ENCODE measurements at places on chromosomes 7 and 10.

DNA sequence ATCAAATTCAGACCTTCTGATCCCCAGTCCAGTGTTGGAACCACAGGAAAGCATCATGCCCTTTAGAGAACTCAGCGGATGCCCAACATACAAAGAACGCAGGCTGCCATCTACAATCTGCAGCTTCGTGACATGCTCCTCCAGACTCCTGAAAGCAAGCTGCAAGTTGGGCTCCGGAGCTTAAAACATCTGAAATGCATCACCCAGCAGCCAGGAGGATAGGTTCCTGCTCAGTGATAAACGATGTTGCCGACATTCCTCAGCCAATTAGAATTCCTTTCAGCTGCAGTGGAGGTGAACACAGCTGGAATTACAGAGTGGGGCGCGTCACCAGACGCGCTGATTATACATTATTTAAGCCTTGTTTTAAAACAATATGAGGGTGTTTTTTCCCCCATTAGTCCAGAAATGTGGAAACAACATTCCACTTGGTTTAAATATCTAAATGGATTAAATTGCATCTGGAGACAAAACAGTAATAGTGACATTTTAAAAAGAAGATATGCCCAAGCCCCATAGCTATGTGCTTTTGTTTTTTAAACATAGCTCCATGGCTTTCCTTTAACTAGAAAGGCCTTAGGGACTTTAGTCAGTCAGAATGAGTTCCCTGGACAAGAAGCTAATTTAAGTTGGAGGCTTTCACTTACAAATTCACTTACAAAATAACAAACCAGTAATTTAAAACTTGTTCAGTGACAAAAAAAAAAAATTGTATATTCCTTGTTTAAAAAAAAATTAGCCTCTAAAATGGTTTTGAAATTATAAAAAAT, 6.3 kb downstream of the SMURF1 start:
- H3K4me3 ChIP-seq = no peak overlapping the region
- H3K4me1 ChIP-seq = peaks cover 71% of the 10 kb centered on the region
- no peak for DNase-seq
- H3K27ac ChIP-seq = no peak overlapping the region

- peaks cover 22% of the 10 kb centered on the region for H3K4me1 ChIP-seq
- H3K27ac ChIP-seq = peak within 1 kb of the TSS; percentile 90
- H3K36me3 ChIP-seq = no peaks in the 10 kb centered on the region
Measured at GRCh38 chr7:49773218-49773935, at the start of gene VWC2. VWC2 (plus strand) TSS chr7:49773638; CDS start chr7:49775436, 1,798 bp downstream.

- H3K27ac ChIP-seq = no peak overlapping the region
- H3K4me1 ChIP-seq = peaks cover 13% of the 10 kb centered on the region
- H3K27me3 ChIP-seq = peaks cover 18% of the 10 kb centered on the region
- DNase-seq = no peak
- H3K36me3 ChIP-seq = no peaks in the 10 kb centered on the region
- H3K4me3 ChIP-seq = no peak overlapping the region
Measured at GRCh38 chr10:4546500-4546899, 279.5 kb upstream of the AKR1E2 start.

GRCh38 chr7:20545016-20545415, 70.5 kb upstream of the ABCB5 start:
- no peaks in the 10 kb centered on the region for H3K27me3 ChIP-seq
- no peaks in the 10 kb centered on the region for H3K36me3 ChIP-seq
- H3K27ac ChIP-seq = no peak overlapping the region
- no peak for DNase-seq
- H3K4me1 ChIP-seq = peaks cover 3% of the 10 kb centered on the region
